Large intestine (tissue), 12 donors: ENCODE measurements at places on chromosomes 2 and 18. TPM values are rescaled to one million over a fixed set of nuclear protein-coding genes. Genes with fewer than 3 reads are reported as not detected.

DNA sequence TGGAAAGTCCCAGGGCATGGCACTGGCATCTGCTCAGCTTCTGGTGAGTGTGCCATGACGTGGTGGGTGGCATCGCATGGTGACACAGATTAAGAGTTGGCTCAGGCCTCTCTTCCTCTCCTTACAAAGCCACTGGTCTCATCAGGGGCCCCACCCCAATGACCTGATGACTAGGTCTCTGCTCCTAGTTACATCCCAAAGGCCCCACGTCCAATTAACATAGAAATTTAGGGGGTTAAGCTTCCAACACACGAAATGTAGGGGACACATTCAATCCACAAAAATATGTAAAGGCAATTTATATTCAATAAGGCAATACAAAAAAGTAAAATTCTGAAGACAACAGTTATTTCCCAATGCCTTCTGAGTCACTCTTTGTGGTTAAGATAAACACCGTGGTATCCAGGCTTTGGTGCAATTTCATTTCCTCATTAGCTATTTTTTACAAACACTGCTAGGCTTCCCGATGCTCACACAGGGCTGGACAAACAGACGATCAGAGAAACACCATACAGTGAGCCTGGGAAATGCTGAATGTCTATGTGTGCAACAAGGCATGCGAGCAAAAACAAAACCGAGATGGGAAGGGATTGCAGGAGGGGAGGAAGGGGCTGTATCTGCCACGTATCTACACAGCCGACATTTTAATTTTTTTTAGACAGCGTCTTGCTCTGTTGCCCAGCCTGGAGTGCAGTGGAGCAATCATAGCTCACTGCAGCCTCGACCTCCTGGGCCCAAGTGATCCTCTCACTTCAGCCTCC lies 67.2 kb downstream of the MBP start:
- H3K36me3 ChIP-seq: peaks cover 28% of the 10 kb centered on the region
- peak overlapping the region; percentile 33 for H3K27ac ChIP-seq
- no peak overlapping the region for H3K4me3 ChIP-seq
- H3K27me3 ChIP-seq: no peaks in the 10 kb centered on the region
- H3K4me1 ChIP-seq: peaks cover 38% of the 10 kb centered on the region
- DNase-seq: no peak

DNA sequence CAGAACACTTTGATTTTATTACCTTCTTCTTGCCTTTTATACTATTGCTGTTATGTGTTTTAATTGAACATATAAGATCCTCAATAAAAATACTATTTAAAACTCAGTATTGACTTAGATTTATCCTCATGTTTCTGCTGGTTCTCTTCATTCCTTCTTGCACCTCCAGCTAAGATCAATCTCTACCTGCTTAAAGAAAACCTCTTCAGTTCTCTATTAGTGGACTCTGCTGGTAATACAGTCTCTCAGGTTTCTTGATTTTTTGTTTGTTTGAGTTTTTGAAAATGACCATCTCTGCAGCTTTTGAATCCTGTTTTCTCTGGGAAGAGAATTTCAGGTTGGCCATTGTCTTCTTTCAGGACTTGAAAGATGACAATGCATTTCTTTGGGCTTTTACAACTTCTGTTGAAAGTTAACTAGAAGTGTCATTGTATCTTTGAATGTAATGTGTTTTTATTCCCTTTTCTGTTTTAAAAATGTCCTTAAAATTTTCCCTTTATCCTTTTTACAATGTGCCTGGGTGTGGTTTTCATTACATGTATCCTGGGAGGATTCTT lies 29.8 kb upstream of the TMEM131 start:
- peaks cover 2% of the 10 kb centered on the region for H3K4me1 ChIP-seq
- no peak overlapping the region for H3K4me3 ChIP-seq
- H3K27me3 ChIP-seq: peaks cover 2% of the 10 kb centered on the region

DNA sequence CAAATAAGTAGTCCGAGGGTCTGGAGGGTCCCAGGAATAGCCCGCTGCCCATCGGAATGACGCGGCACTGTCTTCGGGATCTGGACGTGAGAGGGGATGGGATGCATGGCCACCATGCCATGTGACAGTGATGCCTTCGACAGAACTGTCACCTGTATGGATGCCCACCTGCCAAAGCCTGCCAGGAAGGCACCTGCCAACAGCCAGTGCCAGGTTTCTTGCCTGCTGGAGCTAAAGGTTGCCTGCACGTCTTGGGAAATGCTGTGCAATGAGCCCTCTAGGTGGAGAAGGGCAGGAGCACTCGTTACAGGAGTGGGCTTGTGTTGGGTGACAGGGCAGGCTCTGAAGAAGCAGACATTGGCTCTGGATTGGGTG lies 20.5 kb downstream of the GPR35 start:
- H3K27ac ChIP-seq: no peak overlapping the region
- H3K27me3 ChIP-seq: peaks cover 50% of the 10 kb centered on the region
- no peak for DNase-seq
- H3K4me3 ChIP-seq: no peak overlapping the region

- no peaks in the 10 kb centered on the region for H3K27me3 ChIP-seq
- DNase-seq: no peak
- no peaks in the 10 kb centered on the region for H3K4me1 ChIP-seq
Measured at GRCh38 chr2:224807153-224807964, 91.2 kb upstream of the CCDC195 start.

GRCh38 chr2:31383471-31384153 lies 30.9 kb downstream of the XDH start:
- no peak for DNase-seq
- H3K4me1 ChIP-seq: peaks cover 9% of the 10 kb centered on the region
- H3K4me3 ChIP-seq: no peak overlapping the region
- H3K27me3 ChIP-seq: no peaks in the 10 kb centered on the region
- no peak overlapping the region for H3K27ac ChIP-seq

- H3K27ac ChIP-seq: no peak overlapping the region
- no peak overlapping the region for H3K4me3 ChIP-seq
- peaks cover 7% of the 10 kb centered on the region for H3K4me1 ChIP-seq
- no peaks in the 10 kb centered on the region for H3K27me3 ChIP-seq
- no peak for DNase-seq
Measured at GRCh38 chr18:477565-477964, 22.9 kb downstream of the COLEC12 start.

DNA sequence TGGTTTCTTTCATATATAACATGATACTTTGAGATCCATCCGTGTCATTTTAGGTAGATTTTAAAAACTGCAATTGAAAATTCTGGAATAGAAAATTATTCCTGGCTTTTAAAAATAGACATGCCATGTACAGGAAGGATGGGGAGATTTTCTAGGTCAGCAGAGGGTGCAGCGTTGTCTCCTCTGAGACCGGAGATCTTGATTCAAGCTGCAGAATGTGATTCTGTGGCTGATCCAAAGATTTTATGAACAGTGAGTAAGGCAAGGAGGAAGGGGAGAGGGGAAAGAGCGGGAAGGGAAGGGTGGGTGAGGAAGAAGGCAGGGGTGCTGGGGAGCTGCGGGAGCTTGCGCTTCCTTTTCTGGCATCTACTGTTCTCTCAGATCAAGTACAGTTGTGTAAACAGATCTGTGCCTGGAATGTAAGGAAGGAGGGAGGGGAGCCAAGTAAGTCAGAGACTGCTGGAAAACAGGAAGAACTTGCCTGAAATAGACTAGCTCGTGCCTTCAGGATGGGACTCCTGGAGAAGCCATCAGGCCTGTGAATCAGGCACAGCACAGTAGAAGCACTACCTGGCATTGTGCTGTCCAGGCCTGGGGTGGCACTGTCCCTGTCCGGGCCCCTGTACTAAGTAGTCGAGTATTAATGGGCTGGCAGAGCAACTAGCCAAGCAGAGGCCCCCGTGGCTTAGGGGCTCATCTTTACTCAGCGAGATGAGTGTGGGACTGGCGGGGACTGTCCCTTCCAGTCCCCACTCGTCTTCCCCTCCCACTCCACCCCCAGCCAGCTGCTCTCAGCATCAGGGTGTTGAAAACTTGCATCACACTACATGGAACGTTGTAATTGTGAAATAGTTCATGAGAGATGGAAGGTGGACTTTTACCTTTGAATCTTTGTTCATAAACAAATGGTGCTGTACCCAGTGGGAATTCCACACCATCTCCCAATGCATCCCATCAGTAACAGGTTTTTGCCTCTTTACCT lies 163.5 kb downstream of the UXS1 start:
- H3K4me1 ChIP-seq: peaks cover 30% of the 10 kb centered on the region
- H3K27ac ChIP-seq: peak overlapping the region; percentile 95
- DNase-seq: peak; percentile 89
- no peak overlapping the region for H3K4me3 ChIP-seq
- H3K27me3 ChIP-seq: no peaks in the 10 kb centered on the region

GRCh38 chr18:25927830-25928229 lies 162.6 kb downstream of the SS18 start:
- H3K27me3 ChIP-seq: no peaks in the 10 kb centered on the region
- H3K27ac ChIP-seq: no peak overlapping the region
- no peak for DNase-seq
- no peaks in the 10 kb centered on the region for H3K36me3 ChIP-seq
- H3K4me3 ChIP-seq: no peak overlapping the region

- DNase-seq: no peak
- peaks cover 5% of the 10 kb centered on the region for H3K27me3 ChIP-seq
- H3K4me3 ChIP-seq: no peak overlapping the region
- no peaks in the 10 kb centered on the region for H3K4me1 ChIP-seq
Measured at GRCh38 chr2:88829607-88830463, 138.4 kb downstream of the RPIA start.

ZNF516 gene
- polyA plus RNA-seq: 18.4 TPM

TMEM200C gene
- 0.52 TPM for polyA plus RNA-seq

PLEKHH2 gene
- polyA plus RNA-seq: 14.7 TPM

ANKRD30B gene
- polyA plus RNA-seq: 0.10 TPM

RAD51AP2 gene
- polyA plus RNA-seq: 0.06 TPM

CAPN10 gene
- 34.9 TPM for polyA plus RNA-seq

TLX2 gene
- polyA plus RNA-seq: 5.0 TPM
